NCI-H1436 treated with DMSO at 0.1 percent for 48 hours (cell line): ENCODE measurements at places on chromosomes 5 and 9.

DNA sequence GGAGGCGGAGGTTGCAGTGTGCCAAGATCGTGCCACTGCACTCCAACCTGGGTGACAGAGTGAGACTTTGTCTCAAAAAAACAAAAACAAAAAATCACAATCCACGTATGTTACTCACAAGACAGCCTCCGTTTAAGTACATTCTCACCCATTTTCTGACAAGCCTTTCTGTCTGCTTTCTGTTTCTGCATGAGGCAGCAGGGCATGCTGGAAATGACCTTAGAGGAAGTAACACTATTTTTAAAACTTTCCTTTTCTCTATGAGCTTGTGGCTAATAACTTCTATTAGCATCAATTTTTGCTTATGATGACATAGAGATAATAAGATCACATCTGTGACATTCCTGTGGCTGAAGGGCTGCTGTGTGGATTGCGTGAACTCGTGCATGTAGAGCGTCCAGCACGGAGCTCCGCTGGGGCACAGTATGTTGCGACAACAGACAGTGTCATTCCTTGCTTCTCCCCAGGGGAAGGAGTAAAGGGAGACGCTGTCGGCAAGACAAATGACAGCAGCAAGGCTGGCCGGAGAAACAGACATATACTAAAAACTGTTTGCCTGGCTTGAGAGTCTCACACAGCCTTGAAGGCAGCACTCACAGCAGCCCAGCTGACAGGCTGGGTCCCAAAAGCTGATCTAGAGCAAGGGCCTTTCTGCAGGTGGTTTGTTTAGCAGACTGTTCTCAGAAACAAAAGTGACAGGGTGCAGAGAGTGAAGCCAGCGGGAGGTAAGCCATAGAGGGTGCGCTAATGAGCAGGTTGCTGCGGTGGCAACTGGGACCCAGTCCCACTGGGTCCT, 1.6 kb downstream of the BTNL3 start:
- DNase-seq: no peak

DNA sequence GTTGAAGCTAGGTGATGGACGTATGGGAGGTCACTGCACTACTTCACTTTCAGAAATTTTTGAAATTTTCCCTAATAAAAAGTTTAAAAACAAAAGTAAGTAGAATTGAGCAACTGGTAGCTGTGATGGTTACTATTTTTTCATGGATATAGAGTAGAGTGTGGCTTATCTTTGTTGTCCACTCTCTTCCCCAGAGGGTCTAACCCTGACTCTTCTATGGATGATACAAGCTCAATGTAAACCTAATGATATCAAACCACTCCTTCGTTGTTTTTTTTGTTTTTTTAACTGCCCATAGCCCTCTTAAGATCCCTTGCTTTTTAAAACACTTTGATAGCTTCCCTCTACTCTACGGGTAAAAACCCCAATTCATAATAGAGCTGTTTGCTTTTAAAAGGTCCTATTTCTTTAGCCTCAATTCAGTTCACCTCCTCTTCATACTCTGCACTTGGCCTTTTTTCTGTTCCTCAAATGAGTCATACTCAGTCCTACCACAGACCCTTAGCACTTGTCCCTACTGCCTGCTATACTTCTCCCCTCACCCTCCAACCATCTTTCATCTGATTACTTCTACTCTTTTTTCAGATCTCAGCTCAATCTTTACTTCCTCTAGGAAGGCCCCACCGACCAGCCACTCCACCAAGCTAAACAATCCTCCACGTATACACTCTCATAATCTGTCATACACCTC, 2.6 kb downstream of the HDAC3 start:
- no peak for DNase-seq

- no peak for DNase-seq
Observed at GRCh38 chr5:124736082-124736804, 10.2 kb downstream of the ZNF608 start.

GRCh38 chr5:34751807-34752736, 86.9 kb upstream of the TTC23L start:
- peak; percentile 23 for DNase-seq

- DNase-seq: no peak
Observed at GRCh38 chr5:172079876-172080275, 73.4 kb upstream of the FBXW11 start.

DNA sequence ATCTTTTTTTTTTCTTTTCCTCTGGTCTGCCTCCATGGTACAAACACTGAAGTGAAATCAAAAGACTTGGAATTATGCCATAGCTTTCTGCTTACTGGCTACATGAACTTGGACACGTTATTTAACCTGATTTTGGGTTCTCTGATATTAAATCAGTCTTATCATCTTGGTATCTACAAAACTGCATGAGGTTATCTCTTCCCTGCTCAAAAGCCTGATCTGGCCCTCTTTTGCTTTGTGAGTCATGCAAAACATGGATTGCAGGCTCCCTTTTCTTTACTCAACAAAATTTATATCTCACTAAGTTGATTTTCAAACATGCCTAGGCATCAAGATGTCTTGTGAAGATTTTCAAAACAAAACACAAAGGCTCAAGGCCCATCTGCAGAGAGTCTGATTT, 45.9 kb upstream of the FST start:
- no peak for DNase-seq

DNA sequence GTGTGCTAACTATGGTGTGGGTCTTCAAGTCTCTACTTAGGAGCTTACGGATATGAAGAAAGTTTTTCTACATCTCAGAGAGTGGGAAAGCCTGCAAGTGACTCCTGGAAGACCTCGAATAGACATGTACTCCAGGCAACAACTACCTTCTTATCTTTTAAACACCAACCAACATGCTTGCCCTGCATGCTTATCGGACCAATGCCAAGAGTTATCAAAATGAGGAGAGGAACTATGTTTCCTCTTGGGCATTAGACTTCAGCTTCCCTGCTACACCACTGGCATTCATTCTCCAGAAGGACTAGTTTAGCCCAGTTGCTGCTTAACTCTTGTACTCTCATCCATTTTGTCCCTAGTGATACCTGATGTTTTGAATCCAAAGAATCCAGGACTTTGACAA, 74.7 kb upstream of the MAN2A1 start:
- DNase-seq: no peak

DNA sequence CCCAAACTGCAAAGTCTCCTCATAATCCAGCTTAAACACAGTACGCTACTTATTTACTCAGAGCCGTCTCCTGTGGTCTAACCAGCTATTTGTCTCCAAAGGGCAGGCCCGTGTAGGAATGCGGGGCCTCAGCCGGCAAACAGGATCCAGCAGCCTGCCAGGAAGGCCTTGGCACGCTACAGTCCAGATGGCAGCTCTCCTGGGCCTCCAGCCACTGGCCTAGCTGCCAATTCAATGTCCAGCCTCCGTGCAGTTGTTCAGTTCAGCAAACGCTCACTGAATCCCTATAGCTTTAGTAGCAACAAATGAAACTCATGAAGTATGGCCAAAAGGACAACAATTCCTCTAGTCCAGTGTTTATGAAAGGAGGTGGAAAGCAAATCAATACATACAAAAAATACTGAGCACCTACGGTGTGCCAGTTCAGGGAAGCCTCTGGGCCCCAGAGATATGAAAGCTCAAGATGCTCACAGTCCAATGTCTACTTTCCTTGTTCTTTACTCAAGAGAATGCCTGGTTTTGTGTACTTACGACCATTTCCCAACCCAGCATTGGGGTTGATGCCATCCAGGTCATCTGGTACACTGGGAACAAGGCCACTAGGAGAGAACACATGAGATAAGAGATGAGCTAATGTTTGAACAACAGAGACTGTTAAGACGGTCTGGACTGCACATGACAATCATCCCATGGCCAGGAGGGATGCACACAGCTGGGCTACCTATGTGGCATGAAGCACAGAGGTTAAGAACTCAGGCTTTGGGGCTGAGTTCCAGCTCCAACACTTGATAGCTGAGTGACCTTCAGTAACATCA, 8.3 kb downstream of the CDK5RAP2 start:
- no peak for DNase-seq

DNA sequence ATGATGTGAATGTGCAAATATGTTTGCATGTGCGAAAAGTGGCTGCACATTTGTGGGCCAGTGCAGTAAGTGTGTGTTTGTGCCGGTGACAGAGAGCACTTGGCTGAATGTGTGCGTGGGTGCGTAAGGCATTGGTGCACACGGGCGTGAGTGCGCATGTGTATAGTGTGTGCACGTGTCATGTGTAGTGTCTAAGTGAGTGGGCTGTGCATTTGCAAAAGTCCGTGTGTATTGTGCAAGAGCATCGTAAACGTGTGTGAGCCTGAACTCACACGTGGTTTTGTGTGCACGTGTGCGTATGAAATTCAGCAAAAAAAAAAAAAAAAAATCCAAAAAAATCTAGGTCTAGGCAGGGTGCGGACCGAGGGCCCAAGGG, 6.5 kb upstream of the EBF1 start:
- no peak for DNase-seq

DNA sequence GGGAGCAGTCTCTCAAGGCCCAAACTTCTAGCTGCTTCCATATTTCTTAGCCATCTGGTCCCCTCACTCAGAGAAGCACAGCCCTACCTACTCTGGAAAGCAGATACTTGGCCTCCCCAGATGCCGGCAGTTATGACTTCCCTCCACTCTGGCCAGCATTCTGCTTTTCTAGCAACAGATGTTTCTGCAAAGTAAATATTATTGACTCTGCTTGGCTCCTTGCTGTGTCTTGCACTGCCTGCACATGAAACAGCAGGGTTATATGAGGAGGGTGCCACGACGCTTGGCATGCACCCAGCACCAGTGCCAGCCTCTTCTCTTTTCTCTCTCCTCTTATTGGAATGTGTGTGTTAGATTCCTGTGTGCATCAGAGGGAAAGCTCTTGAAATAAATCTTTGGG, 99.7 kb downstream of the ARHGAP26 start:
- DNase-seq: no peak

GRCh38 chr5:8410618-8411017, 541.7 kb downstream of the MTRR start:
- DNase-seq: no peak

DNA sequence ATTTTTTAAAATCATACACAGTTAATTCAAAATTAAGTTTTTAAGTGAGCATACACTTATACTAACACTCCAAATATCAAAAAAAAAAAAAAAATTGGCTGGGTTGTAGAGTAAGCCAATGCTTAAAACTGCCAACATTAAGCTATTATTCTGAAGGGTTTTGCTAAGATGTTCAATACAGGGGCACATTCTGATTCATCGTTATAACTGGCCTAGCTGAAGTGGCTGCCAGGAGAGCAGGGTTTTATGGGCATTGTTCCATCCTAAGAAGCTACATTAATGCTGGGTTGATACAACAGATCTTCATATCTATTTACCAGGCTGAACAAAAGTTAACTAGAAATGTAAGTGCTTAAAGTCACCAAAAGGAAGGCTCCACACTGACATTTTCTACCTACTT, 13.4 kb downstream of the ELAVL2 start:
- no peak for DNase-seq

GRCh38 chr9:98908897-98909634, 34.6 kb upstream of the COL15A1 start:
- DNase-seq: no peak

- no peak for DNase-seq
Observed at GRCh38 chr5:151897896-151898295, 26.8 kb downstream of the GLRA1 start.

GRCh38 chr5:80565330-80565729, 4.8 kb downstream of the ANKRD34B start:
- no peak for DNase-seq

DNA sequence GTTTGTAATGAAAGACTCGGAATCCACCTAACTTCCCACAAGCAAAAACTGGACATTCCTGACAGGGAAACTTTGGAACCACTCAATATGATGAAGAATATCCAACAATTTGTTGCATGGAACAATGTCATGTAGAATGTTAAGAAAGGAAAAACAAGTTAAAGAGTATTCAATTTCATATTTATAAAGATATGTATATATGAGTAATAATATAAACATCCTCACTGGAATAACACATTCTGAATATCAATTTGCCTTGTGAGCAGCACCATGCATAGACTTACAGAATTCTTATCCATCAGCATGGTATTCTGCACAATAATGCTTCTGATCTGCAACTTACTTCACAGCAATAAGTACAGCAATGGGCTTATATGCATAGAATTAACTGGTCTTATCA, 650.3 kb downstream of the SEMA5A start:
- DNase-seq: no peak

GRCh38 chr5:137888863-137889759, at the start of gene PKD2L2:
PKD2L2 (plus strand) TSS chr5:137889457; CDS start chr5:137889492, 35 bp downstream.
- no peak for DNase-seq

- DNase-seq: no peak
Observed at GRCh38 chr5:71748360-71748759, 29.3 kb downstream of the CARTPT start.

DNA sequence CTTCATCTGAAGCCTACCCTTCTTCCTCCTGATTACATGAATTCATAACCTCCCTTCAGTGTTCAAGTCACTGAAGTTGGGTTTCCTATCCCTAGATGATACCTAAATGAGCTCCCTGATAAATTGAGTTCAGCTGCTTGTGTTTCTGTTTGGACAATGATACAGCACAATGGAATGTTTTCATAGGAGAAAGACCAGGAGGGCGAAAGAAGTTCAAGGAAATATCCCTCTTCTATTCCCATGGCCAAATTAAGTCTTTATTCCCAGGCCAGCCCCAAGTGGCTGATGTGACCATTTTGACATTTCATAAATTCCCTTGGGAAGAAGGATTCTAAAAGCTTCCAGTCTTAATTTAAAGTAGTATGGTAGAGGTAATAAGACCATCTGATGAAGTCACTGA, 555.8 kb upstream of the CLINT1 start:
- DNase-seq: no peak

DNA sequence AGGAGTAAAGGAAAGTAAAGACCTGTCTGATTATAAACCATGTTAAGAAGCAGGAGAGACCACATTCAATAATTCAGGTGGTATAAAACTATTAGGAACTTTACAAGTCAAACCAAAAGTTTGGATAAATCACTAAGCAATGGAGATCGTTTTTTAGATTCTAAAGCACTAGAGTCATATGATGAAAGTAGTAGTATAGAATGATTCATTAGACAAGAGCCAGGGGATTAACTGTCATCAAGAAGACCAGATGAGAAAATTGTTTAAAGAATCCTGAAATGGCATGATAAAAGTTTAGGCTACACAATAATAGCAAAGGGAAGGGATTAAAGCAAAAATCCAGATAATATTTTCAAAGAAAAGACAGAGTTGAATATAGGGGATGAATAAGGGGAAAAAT, 12.9 kb upstream of the CARNMT1 start:
- no peak for DNase-seq
